ENCODE measurements at places on chromosomes 4 and X.

GRCh38 chr4:94409962-94410361, 41.8 kb upstream of the PDLIM5 start:
- no peak for DNase-seq

- DNase-seq, result no peak
These were observed 468 bp downstream of the GLA start for GRCh38 chrX:101407167-101407747.

DNA sequence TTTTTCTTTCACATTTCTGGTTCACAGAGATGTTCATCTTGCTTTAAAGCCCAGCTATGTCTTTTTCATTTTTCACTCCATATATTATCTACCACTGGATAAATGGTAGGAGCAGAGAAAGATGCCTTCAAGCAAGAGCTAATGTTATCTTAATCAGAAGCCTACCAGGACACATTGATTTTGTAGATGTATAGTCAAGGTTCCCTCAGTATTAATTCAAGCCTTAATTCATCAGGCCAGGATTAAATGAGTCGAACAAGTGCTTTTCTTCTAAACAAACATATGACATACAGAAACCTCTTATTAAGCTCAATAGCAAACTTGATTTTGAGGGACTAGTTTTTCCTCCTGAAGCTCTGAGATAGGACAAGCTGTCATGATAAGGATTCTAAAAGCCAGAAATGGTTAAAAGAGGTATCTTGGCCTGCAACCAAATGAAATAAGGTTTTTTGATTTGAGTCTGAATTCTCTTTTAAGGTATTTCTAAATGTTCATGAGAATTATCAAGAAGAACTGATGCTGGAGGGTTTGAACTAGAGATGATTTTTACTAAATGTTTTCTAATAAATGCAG, 81.7 kb upstream of the FTHL17 start:
- DNase-seq, result no peak

DNA sequence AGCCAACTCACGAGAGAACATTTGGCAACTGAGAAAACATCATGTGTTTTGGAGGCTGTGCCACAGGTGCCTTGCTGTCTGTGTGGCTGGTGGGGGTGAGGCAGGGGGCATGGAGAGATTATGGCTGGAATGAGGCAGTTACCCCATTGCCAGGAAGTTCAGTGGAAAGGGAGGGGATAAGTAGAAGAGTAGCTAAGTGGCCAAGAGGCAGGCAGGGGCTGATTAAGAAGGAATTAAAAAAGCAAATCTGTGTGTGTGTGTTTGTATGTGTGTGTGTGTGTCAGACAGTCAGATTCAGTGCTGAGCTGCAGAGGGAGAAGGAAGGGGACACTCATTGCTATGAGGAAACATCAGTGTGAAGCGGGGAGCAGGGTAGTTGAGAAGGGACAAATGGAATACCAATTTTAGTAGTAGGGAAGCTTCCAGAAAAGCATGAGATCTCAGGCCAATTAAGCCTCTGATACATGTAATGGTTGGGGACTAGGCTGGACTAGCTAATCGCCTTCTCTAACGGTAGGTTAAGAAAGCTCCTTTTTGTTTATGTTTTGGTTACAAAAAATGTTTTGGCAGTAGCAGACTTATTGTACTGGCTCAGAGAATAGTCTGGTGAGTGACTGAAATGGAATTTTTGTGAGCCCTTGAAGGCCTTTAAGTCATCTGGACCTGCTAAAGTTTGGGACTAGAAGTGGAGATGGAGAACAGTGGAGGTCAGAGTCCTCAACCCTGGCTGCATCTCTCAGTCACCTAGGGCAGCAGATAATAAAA, 18.5 kb downstream of the TMEM164 start:
- DNase-seq, result no peak

DNA sequence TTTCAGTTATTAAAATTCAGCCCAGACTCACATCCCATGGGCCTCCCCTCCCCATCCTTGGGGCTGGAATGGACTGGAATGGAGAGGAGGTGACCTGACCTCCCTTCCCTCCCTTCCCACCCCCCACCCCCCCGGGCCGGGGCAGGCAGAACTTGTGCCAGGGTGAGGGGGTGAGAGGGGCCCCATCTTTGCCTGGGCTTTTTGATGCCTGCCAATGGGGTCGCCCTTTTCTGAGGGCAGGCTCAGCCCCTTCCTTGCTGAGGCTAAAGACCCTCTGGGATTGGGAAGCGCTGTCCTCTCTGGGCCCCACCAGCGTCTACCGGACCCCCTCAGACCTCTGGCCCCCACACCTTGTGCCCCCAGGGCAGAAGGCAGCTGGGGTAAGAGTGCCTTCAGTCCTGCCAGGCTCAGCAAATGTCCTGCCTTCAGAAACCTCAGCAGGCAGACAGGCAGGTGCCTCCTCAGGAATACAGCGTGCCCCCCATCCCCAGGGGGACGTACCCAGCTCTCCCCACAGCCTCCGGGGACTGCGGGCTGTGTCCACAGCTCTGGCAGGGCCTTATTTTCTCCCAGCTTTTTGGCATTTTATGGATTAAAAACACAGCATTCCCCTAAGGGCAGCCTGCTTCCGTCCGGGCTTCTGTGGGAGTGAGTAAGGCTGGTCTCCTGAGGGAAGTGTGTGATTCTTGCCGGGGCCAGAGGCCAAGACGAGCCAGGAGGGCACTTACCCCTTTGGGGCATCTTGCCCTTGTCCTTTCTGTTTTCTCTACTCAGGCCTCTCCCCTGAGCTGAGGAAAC, 12.6 kb upstream of the CCNQ start:
- DNase-seq, result no peak

GRCh38 chr4:90219822-90220221, 92.6 kb downstream of the CCSER1 start:
- DNase-seq, result no peak

GRCh38 chr4:151147000-151147399, 47.6 kb downstream of the RPS3A start:
- no peak for DNase-seq

- no peak for DNase-seq
These were observed 548.1 kb downstream of the PPP4R3C start for GRCh38 chrX:26915064-26915463.

DNA sequence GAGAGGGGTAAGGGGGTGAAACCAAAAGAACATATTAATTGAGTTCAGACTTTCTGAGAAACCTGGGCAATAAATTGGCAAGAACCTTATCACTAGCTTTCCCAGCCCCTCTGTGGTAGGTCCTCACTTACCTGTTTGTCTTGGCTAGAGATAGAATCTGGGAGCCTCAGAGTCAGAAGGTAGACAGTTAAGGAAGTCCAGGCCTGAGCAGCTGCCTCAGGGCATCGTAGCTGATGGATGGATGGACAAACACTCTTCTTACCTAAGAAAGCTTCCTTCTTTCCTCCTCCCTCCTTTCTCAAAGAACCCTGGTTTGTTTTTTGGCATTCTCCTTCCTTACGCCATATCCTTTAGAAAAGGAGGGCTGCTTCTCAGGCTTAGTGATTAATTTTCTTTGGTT, 24.4 kb downstream of the FRAS1 start:
- no peak for DNase-seq

GRCh38 chr4:174464949-174465348, 57.3 kb downstream of the HPGD start:
- no peak for DNase-seq
